NCI-H1417 treated with DMSO at 0.1 percent for 48 hours (cell line): ENCODE measurements at places on chromosomes 5 and 9.

GRCh38 chr5:96260009-96260408, 173.0 kb downstream of the PCSK1 start:
- DNase-seq, result no peak

- DNase-seq, result no peak
Measured at GRCh38 chr9:91549177-91549576, 125.5 kb upstream of the NFIL3 start.

- no peak for DNase-seq
Measured at GRCh38 chr9:125431741-125432271, 170.2 kb downstream of the GAPVD1 start.

GRCh38 chr9:106883030-106883429, 20.1 kb downstream of the ZNF462 start:
- DNase-seq, result no peak

GRCh38 chr9:86773422-86773945, 173.8 kb downstream of the GAS1 start:
- no peak for DNase-seq
